ENCODE measurements at places on chromosomes 3 and 15. TPM values are rescaled to one million over a fixed set of nuclear protein-coding genes. Genes with fewer than 3 reads are reported as not detected.

Gene ST6GAL1
- total RNA-seq: 1.7 TPM

Gene KBTBD13
- not detected for total RNA-seq

Gene XIRP1
- total RNA-seq: under 0.01 TPM

Gene SLC28A2
- total RNA-seq: not detected

Gene PLCH1
- total RNA-seq: not detected

Gene FGF12
- not detected for total RNA-seq

Gene PLA2G4D
- total RNA-seq: not detected

Gene THRB
- under 0.01 TPM for total RNA-seq

GRCh38 chr15:87570206-87570605 lies 686.3 kb downstream of the NTRK3 start:
- no peaks in the 10 kb centered on the region for H3K36me3 ChIP-seq
- no peak overlapping the region for H3K4me3 ChIP-seq
- no peaks in the 10 kb centered on the region for H3K27me3 ChIP-seq
- H3K27ac ChIP-seq: no peak overlapping the region
- DNase-seq: no peak

GRCh38 chr15:82301296-82302016 lies 38.8 kb downstream of the SAXO2 start:
- no peak overlapping the region for H3K4me3 ChIP-seq
- H3K36me3 ChIP-seq: no peaks in the 10 kb centered on the region
- DNase-seq: no peak
- no peak overlapping the region for H3K27ac ChIP-seq

DNA sequence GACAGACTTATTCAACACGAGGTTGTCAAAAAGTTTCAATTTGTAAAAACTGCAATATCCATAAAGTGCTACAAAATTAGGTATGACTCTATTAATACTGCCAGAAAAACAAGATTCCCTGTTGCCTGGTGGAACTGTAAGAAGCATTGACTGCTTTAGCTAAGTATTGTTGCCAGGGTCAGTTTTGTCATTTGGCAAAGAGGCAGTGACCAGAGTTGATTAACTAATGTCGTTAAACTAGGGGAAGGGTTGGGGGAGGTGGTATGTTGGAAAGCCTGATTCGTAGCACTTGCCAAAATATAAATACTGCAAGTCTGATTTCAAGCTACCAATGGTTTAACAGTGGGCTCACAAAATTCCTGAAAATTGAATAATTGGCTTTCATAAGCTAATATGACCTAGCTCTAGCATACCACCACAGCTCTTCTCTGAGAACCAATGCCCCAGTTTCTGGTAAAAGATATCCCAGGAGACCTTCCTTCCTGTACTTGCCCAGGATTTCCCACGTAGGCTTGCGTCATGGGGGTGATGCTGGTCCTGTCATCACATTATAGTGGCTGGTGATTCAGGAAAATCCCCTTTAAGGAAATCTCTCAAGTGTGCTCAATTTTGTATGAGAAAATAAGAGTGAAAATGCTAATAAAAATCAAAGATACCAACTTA lies 266.4 kb upstream of the TBC1D5 start:
- DNase-seq: no peak
- no peak overlapping the region for H3K27ac ChIP-seq
- no peak overlapping the region for H3K4me3 ChIP-seq
- no peaks in the 10 kb centered on the region for H3K27me3 ChIP-seq
- no peaks in the 10 kb centered on the region for H3K4me1 ChIP-seq

DNA sequence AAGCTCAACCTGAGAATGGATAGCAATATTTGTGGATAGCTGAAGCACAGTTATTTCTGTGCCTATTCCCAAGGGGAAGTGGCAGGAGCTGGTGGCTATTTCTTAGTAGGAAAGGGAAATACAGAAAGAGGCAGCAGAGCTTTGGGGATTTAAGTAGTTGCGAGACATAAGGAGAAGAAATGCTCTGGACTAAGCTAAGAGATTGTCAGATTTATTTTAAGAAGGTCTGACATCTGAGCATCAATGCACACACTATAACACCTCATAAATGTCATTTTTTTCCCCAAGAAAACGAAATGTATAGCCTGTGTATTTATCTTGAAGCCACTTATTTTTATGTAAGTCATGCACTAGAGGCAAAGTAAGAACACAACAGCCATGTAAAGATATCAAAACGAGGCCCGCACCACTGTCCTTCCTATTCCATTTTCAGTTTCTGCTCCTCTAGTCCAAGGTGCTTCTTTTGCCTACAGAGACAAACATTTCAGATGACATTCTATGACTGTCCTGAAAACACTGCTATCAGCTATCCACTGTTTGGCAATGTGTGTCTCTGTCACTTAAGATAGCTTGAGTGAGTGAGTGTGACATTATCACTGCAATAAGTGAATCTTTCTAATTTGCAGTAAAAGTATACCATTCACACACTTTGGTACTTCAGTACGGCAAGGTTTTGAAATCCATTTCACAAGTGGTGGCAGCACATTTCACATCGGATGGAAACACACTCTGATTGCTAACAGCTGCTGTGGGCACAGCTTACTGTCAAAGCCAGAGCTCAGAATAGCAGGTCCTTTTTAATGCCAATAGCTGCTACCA lies 62.7 kb upstream of the ICE2 start:
- H3K27me3 ChIP-seq: no peaks in the 10 kb centered on the region
- no peak for DNase-seq
- H3K27ac ChIP-seq: no peak overlapping the region
- H3K4me1 ChIP-seq: no peaks in the 10 kb centered on the region
- no peak overlapping the region for H3K4me3 ChIP-seq

- peaks cover 4% of the 10 kb centered on the region for H3K4me1 ChIP-seq
- DNase-seq: no peak
- H3K4me3 ChIP-seq: no peak overlapping the region
- no peaks in the 10 kb centered on the region for H3K36me3 ChIP-seq
- no peak overlapping the region for H3K27ac ChIP-seq
These were observed 157.4 kb upstream of the LRTM1 start for GRCh38 chr3:55085231-55085630.

GRCh38 chr3:159910991-159911663 lies 77.5 kb upstream of the IL12A start:
- no peak for DNase-seq
- H3K4me1 ChIP-seq: peaks cover 6% of the 10 kb centered on the region
- no peak overlapping the region for H3K27ac ChIP-seq
- H3K4me3 ChIP-seq: no peak overlapping the region
- no peaks in the 10 kb centered on the region for H3K36me3 ChIP-seq

- no peak for DNase-seq
- H3K27ac ChIP-seq: no peak overlapping the region
- H3K27me3 ChIP-seq: peaks cover 30% of the 10 kb centered on the region
- no peak overlapping the region for H3K4me3 ChIP-seq
- H3K36me3 ChIP-seq: no peaks in the 10 kb centered on the region
These were observed 17.9 kb upstream of the SATB1 start for GRCh38 chr3:18442756-18443664.

GRCh38 chr15:43775411-43775965 lies 1.3 kb downstream of the ELL3 start:
- no peak overlapping the region for H3K27ac ChIP-seq
- H3K36me3 ChIP-seq: peaks cover 11% of the 10 kb centered on the region
- peaks cover 5% of the 10 kb centered on the region for H3K4me1 ChIP-seq
- peak; percentile 58 for DNase-seq
- H3K27me3 ChIP-seq: no peaks in the 10 kb centered on the region
- no peak overlapping the region for H3K4me3 ChIP-seq

GRCh38 chr3:73502609-73503583 lies 121.8 kb downstream of the PDZRN3 start:
- H3K4me3 ChIP-seq: peak overlapping the region; percentile 1
- peaks cover 10% of the 10 kb centered on the region for H3K4me1 ChIP-seq
- no peaks in the 10 kb centered on the region for H3K27me3 ChIP-seq
- no peaks in the 10 kb centered on the region for H3K36me3 ChIP-seq
- peak; percentile 98 for DNase-seq

DNA sequence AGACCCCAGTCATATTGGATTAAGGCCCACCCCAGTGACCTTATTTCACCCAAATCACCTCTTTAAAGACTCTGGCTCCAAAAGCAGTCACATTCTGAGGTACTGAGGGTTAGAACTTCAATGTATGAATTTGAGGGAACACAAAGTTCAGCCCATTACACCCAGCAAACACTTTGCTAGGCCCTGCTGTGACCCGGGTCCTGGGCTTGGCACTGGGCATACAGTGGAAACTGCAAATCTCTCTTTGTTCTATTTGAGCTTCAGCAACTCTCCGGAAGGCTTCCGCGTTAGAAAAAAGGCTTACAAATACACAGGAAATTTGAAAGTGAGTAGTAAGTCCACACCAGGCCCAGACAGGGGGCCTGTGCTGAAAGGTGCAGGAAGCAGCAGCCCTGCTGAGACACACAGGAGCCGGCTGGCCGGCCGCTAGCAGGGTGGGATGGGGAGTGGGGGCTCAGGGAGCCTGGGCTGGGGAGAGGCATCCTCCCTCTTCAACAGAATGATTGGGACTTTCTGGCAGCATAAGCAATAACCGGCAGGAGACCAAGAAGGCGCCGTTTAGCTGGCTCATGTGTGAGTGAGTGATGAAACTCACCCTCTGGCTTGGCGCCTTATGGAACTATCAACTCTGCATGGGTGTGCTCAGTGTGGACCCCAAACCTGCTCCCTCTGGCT lies 13.0 kb downstream of the LIPC start:
- no peak overlapping the region for H3K4me3 ChIP-seq
- no peak overlapping the region for H3K27ac ChIP-seq
- peaks cover 20% of the 10 kb centered on the region for H3K4me1 ChIP-seq

- H3K4me1 ChIP-seq: no peaks in the 10 kb centered on the region
- no peaks in the 10 kb centered on the region for H3K36me3 ChIP-seq
- no peaks in the 10 kb centered on the region for H3K27me3 ChIP-seq
- no peak overlapping the region for H3K27ac ChIP-seq
These were observed 264.8 kb downstream of the TBL1XR1 start for GRCh38 chr3:176932433-176932832.

DNA sequence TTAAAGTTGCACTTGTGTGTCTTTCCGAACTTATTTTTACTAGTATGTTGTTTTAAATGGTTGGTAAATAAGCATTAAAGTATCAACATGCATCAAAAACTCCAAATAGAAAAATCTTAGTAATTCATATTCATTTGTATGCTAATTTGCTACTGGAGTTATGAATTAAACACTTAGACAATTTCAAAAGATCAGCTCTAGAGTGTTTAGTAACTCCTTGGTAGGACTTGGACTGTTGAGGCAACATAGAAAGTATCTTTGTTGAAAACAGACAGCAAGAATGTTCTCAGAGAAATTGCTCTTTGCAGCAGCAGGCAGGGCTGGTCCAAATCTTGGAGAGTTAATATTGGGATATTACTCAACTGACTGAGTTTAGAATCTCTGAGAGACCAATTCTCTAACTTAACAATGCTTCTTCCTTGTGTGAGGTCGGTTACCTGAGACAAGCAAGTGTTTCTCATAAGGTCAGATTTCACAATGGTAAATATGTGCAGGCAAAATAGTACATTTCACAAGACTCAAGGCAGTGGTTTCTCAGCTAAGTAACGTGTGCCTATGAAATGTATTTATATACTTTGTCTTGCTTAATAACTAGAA lies 147.8 kb upstream of the IL12A start:
- peaks cover 29% of the 10 kb centered on the region for H3K4me1 ChIP-seq
- H3K27me3 ChIP-seq: no peaks in the 10 kb centered on the region
- no peak overlapping the region for H3K27ac ChIP-seq
- H3K36me3 ChIP-seq: no peaks in the 10 kb centered on the region
- no peak overlapping the region for H3K4me3 ChIP-seq
- no peak for DNase-seq

DNA sequence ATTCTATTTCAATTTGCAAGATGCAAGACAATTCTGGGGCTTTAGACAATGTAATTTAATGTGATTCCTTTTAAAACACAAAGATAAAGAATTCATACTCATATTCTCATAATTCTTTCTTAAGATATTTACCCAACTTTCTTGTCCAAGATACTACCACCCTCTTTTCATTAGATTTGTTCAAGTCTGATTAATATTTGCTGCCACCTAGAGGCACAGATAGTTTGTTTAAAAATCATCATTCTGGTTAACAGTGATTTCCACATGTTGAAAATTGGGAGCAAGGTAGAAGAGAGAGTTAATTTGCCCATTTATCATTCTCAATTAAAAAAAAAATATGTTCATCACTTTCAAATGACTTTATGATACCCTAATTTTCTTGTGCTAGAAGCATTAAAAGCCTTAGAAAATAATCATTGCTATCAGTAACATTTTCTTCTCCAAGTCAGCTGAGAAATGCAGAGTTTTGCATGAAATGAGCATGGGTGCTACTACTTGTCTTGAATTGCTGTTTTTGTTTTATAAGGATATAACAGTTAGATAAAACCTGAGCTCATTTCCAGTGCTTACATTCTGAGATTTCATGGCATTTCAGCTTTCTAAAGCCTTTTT lies 11.6 kb downstream of the TAMM41 start:
- H3K4me3 ChIP-seq: no peak overlapping the region
- peak; percentile 46 for DNase-seq
- peaks cover 27% of the 10 kb centered on the region for H3K36me3 ChIP-seq
- H3K27me3 ChIP-seq: no peaks in the 10 kb centered on the region

DNA sequence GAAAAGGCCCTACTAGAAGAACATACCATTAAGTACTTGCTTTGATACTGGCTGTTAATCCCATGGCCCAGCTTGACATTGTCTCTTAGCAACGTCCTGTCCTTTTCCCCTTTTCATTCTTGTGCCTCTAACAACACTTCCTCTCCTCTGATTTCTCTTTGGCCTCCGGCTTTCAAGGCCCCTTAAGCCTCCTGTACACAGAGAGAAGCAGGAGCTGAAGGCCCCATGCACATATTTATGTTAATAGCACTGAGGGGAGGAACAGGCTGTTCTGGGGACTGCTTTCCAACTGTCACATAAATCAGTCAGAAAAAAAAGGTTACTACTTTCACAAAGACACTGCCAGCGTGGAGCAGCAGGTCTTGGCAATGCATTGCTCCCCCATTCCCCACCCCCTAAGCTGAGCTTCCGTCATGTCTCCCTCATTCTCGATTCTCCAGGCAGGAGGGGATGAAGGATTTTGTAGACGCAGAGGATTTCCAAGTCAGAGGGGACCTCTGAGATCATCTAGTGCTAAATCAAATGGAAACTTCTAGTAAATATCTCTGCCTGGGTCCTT lies 257.4 kb upstream of the ADAMTS9 start:
- no peaks in the 10 kb centered on the region for H3K4me1 ChIP-seq
- H3K4me3 ChIP-seq: no peak overlapping the region
- H3K27me3 ChIP-seq: peaks cover 2% of the 10 kb centered on the region
- no peak for DNase-seq

- no peak overlapping the region for H3K27ac ChIP-seq
- peaks cover 2% of the 10 kb centered on the region for H3K27me3 ChIP-seq
- H3K4me1 ChIP-seq: peaks cover 9% of the 10 kb centered on the region
- H3K36me3 ChIP-seq: no peaks in the 10 kb centered on the region
- no peak overlapping the region for H3K4me3 ChIP-seq
- peak; percentile 85 for DNase-seq
These were observed 32.1 kb downstream of the PTH1R start for GRCh38 chr3:46909535-46910161.
